ENCODE measurements at places on chromosomes 1 and 21.
A peak's percentile ranks its signal among the peaks of the same experiment; 100 is the strongest.

- DNase-seq, result no peak
These were observed 33.7 kb upstream of the KCNA2 start for GRCh38 chr1:110639724-110640386.

DNA sequence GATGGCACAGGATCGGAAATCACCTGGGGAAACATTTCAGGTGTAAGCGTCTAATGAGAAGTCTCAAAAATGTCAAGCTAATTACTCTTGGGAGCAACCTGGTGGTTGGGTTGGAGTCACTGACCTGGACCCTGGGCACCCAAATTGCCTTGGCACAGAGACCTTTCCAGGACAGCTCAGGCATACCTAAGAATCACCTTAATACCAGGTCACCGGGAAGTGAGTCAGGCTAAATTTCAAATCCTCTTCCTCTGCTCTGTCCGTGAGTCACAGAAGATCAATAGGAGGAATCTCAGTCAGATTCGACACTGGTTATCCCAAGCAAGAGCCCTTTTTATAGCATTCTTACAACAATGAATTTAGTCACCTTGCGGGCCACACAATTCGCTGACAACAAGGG, 179.6 kb upstream of the CAMK1G start:
- no peak for DNase-seq

DNA sequence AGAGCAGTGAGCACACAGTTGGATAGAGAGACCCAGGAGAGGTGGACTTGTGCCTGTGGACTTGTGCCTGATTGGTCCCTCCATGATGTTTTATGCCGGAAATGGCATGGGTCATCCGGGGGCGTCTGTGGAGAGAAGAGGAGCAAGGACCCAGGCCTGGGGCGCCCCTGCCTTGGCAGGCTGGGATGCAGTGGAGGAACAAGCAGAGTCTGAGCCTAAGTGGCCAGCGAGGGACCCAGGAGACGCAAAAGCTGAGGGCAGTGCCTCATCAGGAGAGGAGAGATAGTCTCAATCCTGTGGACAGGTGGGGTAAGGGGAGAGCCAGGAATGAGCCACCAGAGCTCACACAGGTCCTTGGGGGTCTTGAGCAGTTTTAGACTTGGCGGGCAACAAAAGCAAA, 146.9 kb downstream of the PCBP3 start:
- no peak for DNase-seq

- no peak for DNase-seq
These were observed 23.1 kb upstream of the B3GALNT2 start for GRCh38 chr1:235527196-235527814.

DNA sequence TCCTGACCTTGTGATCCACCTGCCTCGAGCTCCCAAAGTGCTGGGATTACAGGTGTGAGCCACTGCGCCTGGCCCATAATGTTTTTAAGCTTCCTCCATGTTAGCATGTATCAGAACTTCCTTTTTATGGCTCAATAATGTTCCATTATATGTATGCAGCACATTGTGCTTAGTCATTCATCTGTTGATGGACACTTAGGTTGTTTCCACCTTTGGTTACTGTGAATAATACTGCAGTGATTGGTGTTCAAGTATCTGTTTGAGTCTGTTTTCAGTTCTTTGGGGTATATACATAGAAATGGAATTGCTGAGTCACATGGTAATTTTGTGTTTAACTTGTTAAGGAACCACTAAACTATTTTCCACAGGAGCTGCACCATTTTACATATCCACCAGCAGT, 17.7 kb downstream of the CMPK1 start:
- no peak for DNase-seq

DNA sequence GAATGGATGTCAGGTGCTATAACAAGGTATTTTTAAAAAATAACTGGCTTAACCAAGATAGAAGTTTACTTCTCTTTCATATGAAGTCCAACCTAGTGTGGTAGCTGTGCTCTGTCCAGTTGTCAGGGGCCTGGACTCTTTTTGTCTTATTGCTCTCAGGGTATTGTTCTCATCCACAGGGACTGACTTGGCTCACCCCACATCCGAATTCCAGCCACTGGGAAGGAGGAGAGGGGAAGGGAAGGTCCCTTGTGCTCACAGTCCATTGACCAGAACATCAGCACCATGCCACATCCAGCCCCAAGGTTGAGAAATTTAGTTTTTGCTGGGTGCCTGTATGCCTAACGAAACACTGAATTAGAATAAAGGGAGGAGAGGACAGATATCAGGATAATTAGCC, 8.7 kb downstream of the EEIG2 start:
- DNase-seq, result no peak

- no peak for DNase-seq
These were observed 46.1 kb upstream of the MTF2 start for GRCh38 chr1:93033029-93033428.

GRCh38 chr1:89279011-89279466, 6.4 kb upstream of the GBP5 start:
- DNase-seq, result no peak

- no peak for DNase-seq
These were observed 19.1 kb downstream of the DMBX1 start for GRCh38 chr1:46508757-46509156.

- DNase-seq, result no peak
These were observed 40.3 kb downstream of the PRRX1 start for GRCh38 chr1:170704256-170704655.

- DNase-seq, result no peak
These were observed 26.6 kb downstream of the AJAP1 start for GRCh38 chr1:4681026-4681425.

DNA sequence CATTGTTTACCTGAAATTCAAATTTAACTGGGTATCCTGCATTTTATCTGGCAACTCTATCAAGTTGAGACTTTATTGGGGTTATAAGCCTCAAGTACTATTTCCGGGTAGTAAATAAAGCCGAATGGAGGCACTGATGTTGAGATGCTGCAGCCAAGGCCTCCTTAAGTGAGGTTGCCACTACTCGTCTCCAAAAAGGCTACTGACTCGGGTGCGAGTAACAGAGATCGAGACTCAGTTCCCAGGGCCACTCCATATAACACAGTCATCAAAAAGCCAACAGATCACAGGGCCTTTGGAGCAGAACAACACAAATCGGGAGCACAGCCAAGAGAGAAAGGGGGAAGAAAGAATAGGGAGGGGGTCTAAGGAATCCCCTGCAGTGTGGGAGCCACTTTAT, 524 bp downstream of the COPA start:
- no peak for DNase-seq

- no peak for DNase-seq
These were observed 7.5 kb upstream of the ASH1L start for GRCh38 chr1:155569988-155570592.

DNA sequence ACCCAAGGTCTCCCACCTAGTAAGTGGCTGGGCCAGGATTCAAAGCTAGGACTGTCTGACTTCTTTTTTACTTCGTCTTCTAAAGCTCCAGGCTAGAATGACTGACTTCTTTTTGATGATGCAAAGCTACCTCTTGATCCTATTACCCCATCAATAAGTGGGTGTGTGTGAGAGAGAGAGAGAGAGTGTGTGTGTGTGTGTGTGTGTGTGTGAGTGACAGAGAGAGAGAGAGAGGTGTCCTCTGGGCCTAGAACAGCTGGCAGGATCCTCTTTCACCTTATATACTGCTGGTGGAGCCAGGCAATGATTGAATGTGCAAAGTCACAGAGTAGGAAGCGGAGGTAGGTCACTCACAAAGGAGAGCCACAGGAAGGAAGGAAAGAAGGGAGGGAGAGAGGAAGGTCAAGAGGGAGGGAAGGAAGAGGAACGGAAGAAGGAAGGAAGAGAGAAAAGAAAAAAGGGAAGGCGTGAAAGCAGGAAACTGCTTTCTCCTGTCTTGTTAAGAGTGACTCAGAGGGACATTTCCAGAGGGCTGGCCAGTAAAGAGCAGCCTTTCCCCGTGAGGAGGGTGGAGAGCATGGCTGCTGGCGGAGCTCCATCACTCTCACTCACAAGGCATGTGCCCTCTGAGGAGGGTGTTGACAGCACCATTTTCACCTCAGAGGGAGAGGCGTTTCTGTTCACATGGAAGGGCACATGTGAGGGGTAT, 68.9 kb downstream of the CDC7 start:
- no peak for DNase-seq

DNA sequence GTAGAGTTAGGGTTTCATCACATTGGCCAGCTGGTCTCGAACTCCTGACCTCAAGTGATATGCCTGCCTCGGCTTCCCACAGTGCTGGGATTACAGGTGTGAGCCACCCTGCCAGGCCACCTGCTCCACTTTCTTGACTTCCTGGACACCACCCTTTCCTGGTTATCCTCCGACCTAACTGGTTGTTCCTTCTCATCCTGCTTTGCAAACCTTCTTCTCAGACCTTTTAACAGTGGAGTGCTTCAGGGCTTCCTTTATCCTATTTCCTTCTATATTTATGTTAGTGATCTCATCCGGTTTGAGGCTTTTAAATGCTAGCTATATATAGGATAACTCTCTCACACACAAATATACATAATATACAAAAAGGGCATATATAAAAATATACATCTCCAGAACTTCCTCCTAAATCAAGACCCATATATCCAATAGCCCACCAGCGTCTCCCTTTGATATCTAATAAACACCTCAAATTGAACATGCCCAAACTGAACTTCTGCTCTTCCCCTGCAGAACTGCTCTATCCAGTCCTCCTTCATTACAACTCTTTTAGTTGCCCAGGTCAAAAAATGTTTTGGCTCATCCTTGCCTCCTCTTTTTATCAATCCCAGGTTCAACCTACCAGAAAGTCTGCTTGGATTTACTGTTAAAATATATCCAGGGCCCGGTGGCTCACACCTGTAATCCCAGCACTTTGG, 19.5 kb upstream of the UQCRHL start:
- no peak for DNase-seq

GRCh38 chr1:47906009-47906432, 91.2 kb downstream of the TRABD2B start:
- DNase-seq, result peak; percentile 81

DNA sequence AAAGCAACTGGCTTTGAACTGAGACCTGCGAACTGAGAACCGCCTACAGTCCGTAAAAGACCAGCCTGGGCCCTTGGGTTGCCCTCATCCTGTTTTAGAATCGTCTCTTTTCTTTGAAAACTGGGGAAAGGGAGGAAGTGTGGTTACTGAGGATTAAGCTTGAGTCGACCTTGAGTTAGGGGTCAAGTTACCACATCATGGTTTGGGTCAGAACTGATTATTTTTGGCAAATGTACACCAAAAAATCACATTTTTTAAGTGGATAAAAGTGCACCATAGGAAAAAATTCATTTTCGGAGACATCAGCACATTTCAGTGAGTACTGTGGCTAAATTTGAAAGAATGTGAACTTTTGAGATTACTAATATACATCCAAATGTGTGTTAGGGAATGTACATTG, 76.9 kb upstream of the KAZN start:
- no peak for DNase-seq

- no peak for DNase-seq
These were observed 83.1 kb downstream of the FMN2 start for GRCh38 chr1:240174734-240175133.

GRCh38 chr1:58745666-58746065, 38.2 kb downstream of the JUN start:
- DNase-seq, result no peak

DNA sequence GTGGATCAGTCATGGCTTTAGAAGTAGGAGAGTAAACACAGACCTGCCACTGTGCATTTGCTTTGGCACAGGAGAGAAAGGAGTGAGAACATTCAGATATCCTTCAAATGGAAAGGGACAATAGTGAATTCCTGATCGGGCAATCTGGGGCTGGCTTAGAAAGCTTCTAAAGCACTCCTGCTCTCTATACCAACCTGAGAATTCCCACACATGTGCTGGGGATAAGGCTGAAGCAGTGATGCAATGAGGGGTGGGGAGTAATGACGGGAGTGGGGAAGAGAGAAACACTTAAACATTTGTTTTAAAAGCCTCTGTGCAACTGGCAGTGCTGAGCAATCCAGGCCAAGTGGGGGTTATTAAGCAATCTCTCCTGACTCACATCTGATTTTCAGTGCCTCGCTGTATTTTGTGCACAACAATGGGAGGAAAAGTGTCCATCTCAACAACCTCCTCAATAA, 108.8 kb downstream of the KIAA0319L start:
- DNase-seq, result no peak

GRCh38 chr1:162212713-162213112, 143.2 kb downstream of the NOS1AP start:
- DNase-seq, result no peak

DNA sequence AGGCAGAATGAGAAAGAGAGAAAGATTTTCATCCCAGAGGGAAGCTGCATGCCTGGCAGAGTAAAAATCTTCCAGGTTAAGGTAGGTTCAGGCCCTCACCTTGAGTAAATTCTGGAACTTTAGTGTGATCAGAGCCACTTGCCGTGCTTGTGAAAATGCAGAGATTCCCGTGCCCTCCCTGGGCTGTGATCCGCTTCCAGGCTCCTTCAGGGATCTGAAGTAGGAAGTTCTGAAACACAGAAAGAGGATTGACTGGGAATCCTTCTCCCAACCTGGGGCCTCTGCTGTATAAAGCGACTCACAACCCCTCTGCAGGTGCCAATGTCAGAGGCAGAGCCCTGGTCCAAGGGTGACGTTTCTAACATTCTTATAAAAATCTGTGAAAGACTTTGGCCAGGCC, 26.6 kb downstream of the NUAK2 start:
- DNase-seq, result no peak

DNA sequence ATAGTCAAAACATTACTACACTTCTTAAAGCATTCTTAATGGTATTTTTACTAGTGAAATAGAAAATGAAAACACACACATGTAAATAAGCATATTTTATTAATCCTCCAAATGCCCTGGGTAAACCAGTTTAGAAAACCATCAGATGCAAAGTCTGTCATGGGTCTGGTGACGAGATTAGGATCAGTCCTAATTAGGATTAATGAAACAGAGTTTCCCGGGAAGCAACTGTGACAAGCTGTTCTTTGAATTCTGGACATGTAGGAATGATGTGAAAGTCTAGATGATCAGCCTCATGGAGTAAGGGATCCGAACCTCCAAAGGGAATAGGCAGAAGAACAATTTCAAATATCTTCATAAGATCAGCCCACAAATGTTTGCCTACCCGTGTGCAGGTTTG, 250.2 kb downstream of the KIF26B start:
- no peak for DNase-seq

GRCh38 chr1:94790246-94790645, 29.9 kb upstream of the SLC44A3 start:
- DNase-seq, result no peak

GRCh38 chr1:8671306-8671917, 146.0 kb downstream of the RERE start:
- no peak for DNase-seq

GRCh38 chr21:46092811-46093667, 4.9 kb upstream of the COL6A2 start:
- DNase-seq, result no peak

- no peak for DNase-seq
These were observed 31.8 kb upstream of the ENO1 start for GRCh38 chr1:8910331-8910730.

- no peak for DNase-seq
These were observed 132.1 kb downstream of the DYRK1A start for GRCh38 chr21:37498664-37499063.

GRCh38 chr1:245464290-245464689, 309.5 kb downstream of the KIF26B start:
- no peak for DNase-seq

- peak; percentile 36 for DNase-seq
These were observed 93.5 kb downstream of the SIK1 start for GRCh38 chr21:43333298-43334062.

Measured in DMS79 (cell line).